Body of pancreas (tissue), 4 donors: ENCODE measurements at places on chromosomes 1 and 21.

DNA sequence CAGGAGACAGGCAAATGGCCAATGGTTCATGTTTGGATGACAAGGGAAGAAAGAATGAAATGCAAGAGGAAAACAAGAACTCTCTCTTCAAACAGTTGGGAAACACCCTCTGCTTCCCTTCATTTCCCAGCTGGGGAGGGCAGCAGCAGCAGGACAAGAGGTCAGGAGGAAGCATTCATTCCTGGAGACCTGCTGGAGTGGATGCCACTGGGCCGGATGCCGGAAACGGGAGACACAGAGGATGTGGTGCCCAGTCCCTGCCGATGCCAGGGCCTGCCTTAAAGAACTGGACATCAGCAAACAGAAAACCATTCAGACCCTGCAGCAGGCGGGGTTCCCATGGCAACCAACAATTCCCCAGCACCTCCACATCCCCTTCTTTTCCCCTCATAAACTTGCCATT, 102.3 kb upstream of the ZNF648 start:
- no peaks in the 10 kb centered on the region for H3K27me3 ChIP-seq
- H3K36me3 ChIP-seq: no peaks in the 10 kb centered on the region
- no peak overlapping the region for H3K4me3 ChIP-seq
- no peaks in the 10 kb centered on the region for H3K4me1 ChIP-seq
- H3K27ac ChIP-seq: peak overlapping the region; percentile 42

GRCh38 chr1:161071886-161072371, 2.2 kb upstream of the ARHGAP30 start:
- H3K27ac ChIP-seq: no peak overlapping the region
- H3K27me3 ChIP-seq: no peaks in the 10 kb centered on the region
- H3K4me1 ChIP-seq: no peaks in the 10 kb centered on the region
- no peak overlapping the region for H3K4me3 ChIP-seq

- H3K27me3 ChIP-seq: no peaks in the 10 kb centered on the region
- DNase-seq: no peak
- H3K4me1 ChIP-seq: no peaks in the 10 kb centered on the region
- no peak overlapping the region for H3K4me3 ChIP-seq
- H3K36me3 ChIP-seq: no peaks in the 10 kb centered on the region
Measured at GRCh38 chr1:91604632-91605031, 104.0 kb downstream of the CDC7 start.

DNA sequence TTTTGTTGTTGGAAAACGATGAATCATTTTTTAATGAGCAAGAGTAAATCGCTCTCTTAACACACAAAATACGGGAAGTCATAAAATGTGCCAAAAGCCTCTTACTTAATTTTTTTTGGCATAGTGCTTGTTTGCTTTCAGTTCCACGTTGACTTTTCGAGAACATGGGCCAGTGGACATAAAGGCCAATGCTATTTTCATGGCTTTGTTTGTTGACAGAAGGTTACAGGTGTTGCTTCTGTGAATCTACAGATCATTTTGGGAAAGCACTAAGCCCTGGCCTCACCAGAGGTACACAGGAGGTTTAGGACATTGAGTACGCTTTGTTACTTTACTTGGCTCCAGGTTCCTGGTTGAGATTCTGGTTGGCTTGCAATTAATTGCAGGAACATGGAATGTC, 199.4 kb upstream of the HMCN1 start:
- peaks cover 29% of the 10 kb centered on the region for H3K4me1 ChIP-seq
- no peaks in the 10 kb centered on the region for H3K27me3 ChIP-seq
- peak; percentile 59 for DNase-seq
- H3K36me3 ChIP-seq: no peaks in the 10 kb centered on the region

- H3K27ac ChIP-seq: peak overlapping the region; percentile 93
- H3K36me3 ChIP-seq: no peaks in the 10 kb centered on the region
- no peak overlapping the region for H3K4me3 ChIP-seq
- H3K27me3 ChIP-seq: no peaks in the 10 kb centered on the region
Measured at GRCh38 chr1:235077571-235078479, 50.8 kb downstream of the TOMM20 start.

DNA sequence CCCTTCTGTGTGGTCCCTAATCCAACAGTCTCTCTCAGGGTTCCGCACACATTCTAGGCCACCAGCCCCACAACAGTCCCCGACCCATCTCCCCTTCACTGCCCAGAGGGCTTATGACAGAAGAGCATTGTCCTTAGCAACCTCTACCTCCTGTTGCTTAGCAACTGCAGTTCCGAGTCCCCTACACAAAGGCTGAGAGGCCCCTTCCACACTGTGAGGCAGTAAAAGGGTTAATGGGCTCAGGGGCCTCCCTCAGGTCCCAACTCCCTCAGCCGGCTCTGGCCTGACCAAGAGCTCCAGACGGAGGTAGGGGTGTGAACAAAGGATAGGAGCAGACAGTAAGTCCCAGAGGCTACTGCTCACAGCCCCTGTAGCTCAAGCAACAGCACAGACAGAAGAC, 4.3 kb downstream of the IGSF9 start:
- no peak overlapping the region for H3K4me3 ChIP-seq
- no peaks in the 10 kb centered on the region for H3K36me3 ChIP-seq
- H3K27ac ChIP-seq: no peak overlapping the region
- no peak for DNase-seq
- H3K27me3 ChIP-seq: no peaks in the 10 kb centered on the region

- H3K4me1 ChIP-seq: peaks cover 23% of the 10 kb centered on the region
- no peaks in the 10 kb centered on the region for H3K36me3 ChIP-seq
- no peak for DNase-seq
- no peaks in the 10 kb centered on the region for H3K27me3 ChIP-seq
- peak overlapping the region; percentile 84 for H3K27ac ChIP-seq
- no peak overlapping the region for H3K4me3 ChIP-seq
Measured at GRCh38 chr1:53944469-53945182, 873 bp downstream of the IFT25 start.

DNA sequence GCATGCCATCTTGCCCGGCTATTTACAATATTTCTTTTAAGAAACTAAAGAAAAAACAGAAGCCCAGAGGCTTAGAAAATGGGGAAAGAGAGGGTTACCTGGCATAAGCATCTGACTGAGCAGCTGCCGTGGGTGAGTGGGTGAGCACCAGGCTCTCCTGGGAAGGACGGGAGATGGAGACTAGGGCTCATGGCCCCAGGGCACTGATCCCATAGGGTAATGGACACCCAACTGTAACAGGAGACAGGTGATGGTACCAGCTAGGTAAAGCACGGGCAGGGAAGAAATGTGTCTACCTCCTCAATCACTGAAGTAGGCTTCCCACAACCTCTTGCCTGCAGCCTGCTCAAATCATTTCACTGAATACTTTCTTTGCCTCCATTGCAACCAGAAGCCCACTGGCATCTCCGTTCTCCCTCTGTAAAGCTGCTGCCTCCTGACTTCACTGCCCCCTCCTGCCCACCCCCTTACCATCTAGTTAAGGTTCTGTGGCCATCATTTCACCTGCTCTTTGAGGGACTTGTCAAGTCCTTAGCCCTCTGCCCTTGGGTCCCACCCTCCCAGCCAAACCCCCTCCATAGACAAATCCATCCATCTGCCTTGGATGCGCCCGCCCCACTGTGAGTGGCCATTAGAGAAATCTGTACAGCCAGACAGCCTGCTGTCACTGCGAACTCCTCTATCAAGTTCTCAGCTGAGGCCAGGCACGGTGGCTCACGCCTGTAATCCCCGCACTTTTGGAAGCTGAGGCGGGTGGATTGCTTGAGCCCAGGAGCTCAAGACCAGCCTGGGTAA, 6.2 kb downstream of the TMEM125 start:
- DNase-seq: peak; percentile 17
- no peaks in the 10 kb centered on the region for H3K36me3 ChIP-seq
- H3K27ac ChIP-seq: peak overlapping the region; percentile 75
- peaks cover 53% of the 10 kb centered on the region for H3K4me1 ChIP-seq
- no peak overlapping the region for H3K4me3 ChIP-seq

DNA sequence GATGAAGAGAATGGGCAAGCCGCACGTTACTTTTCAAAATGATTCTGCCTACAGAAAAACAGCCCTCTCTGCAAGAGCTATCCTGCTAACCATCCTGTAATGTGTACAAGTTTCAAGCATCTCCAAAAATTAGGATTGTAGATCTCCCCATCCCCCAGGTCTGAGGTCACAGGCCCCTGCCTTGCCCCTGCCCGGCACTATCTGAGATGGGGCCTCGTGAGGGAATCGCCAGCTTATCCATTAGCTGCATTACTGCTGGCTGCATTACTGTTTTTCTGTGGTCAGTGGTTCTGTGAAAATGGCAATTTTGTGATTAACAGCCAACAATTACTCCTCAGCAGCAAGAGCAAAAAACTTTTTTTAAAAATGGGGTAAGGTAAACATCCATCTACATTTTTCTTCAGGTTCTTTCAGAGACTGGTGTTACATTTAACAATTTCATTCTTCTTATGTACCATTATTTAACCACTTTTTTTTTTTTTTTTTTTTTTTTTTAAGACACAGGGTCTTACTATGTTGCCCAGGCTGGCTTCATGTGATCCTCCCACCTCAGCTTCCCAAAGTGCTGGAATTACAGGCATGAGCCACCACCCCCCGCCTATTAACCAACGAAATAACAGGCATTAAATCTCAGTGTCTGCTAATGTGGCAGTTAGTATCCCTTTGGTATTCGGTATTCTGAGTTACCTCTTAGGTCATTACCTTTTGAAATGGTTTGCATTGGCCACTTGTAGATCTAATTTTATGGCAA, 83.8 kb downstream of the MRPL37 start:
- DNase-seq: no peak
- H3K27ac ChIP-seq: peak overlapping the region; percentile 55
- H3K4me3 ChIP-seq: no peak overlapping the region

DNA sequence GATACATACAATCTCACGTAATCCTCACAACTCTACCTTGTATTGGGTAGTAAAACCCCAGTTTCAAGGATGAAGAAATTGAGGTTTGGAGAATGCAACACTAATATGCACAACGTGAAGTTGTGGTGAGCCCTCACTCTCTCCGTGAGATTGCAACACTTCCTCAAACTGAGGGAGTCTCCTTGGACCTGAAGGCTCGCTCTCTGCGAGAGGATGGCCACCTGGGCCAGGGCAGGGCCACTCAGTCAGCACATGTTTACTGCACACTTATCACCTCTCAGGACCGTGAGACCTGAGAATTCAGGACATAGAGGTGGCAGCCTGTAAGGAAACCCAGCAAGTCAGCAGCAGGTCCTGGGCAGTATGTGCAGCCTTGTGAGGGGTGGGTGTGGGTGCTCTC, 8.7 kb downstream of the SH3BP5L start:
- DNase-seq: no peak
- H3K27me3 ChIP-seq: no peaks in the 10 kb centered on the region
- H3K27ac ChIP-seq: no peak overlapping the region
- H3K4me1 ChIP-seq: peaks cover 17% of the 10 kb centered on the region

GRCh38 chr1:156833603-156834002, 17.0 kb upstream of the SH2D2A start:
- H3K36me3 ChIP-seq: no peaks in the 10 kb centered on the region
- no peaks in the 10 kb centered on the region for H3K4me1 ChIP-seq
- no peak overlapping the region for H3K27ac ChIP-seq
- no peaks in the 10 kb centered on the region for H3K27me3 ChIP-seq
- no peak for DNase-seq
- no peak overlapping the region for H3K4me3 ChIP-seq

GRCh38 chr1:1233567-1233892, 1.5 kb downstream of the B3GALT6 start:
- peaks cover 42% of the 10 kb centered on the region for H3K4me1 ChIP-seq
- no peak overlapping the region for H3K4me3 ChIP-seq
- no peak for DNase-seq
- no peak overlapping the region for H3K27ac ChIP-seq

DNA sequence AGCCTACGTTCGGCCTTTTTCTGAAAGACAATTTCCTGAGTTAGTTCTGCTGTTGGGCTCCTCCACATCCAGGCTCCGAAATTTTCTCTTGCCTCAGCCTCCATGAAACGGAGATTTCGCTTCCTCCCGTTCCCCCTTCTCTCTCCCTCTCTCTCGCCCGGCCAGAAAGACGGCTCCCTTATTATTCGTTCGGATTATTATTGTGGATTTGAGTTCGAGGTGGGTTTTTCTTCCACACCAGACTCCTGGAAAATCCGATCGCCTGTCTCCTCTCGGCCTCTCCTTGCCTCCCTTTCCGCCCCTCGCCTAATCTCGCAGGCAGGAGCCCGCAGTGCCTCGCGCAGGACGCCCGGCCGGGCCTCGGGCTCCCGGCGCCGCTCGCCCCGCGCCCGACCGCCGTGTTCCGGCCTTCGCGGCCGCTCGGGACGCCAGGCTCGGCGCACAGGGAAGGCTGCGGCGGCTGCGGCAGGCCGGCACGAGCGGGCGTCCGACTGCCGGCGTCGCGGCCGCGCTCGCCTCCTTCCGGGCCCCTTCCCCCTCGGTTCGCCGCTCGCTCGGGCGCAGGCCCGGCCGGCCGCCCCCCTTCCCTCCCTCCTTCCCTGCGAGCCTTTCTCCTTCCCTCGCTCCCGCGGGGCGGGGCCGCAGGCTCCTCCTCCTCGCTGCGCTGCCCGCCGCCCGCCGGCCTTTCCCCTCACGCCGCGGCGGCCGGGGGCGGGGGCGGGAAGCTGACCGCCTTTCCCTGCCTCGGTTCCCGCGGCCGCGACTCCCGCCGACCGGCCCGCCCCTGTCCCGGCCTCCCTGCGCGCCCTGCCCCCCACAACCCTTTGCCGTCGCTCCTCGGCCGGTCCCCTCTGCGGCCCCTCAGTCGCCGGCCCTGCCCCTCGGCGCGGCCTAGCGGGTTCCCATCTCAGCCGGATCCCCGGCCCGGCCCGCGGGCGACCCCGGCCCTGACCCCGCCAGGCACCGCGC, at the start of gene ARHGEF11:
ARHGEF11 (minus strand) TSS at position 493 of the 969 bp plus-strand sequence. CDS start 1,412 bp downstream, outside the sequence.
- peak within 1 kb of the TSS; percentile 24 for H3K4me3 ChIP-seq
- peak; percentile 92 for DNase-seq
- H3K27me3 ChIP-seq: no peaks in the 10 kb centered on the region
- H3K4me1 ChIP-seq: peaks cover 47% of the 10 kb centered on the region

DNA sequence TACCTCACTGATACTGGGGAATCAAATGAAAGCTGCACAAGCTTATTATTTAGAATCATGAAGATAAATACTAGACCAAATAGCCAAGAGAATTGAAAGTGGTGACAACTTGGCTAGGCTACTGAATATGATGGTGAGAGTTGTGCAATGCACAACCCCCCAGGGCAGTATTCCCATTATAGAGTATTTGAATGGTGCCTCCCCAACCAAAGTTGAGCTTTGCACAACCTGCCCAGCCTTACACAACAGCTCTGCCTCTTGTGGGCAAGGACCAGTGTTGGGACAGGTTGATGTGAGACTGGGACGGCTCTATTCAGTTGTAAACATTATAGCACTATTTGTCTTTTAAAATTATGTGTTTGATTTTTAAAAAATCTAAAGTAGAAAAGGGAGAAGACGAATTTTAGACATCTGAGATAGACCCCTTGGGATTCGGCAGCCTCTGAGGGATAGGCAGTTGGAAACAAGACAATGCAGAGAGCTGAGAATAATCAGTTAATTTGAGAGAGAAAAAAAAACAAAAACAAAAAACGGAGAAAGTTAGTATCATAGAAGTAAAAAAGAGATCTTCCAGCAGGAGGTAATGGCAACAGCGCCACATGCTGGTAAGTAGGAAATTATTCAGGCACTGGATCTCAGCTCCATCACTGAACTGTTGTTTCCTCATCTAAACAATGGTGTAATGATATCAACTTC, 91.0 kb upstream of the KCNA3 start:
- peak; percentile 35 for DNase-seq
- no peaks in the 10 kb centered on the region for H3K27me3 ChIP-seq
- no peak overlapping the region for H3K4me3 ChIP-seq

- no peak overlapping the region for H3K4me3 ChIP-seq
- no peaks in the 10 kb centered on the region for H3K27me3 ChIP-seq
- no peak overlapping the region for H3K27ac ChIP-seq
Measured at GRCh38 chr1:58745666-58746065, 38.2 kb downstream of the JUN start.

- no peak for DNase-seq
- H3K4me3 ChIP-seq: no peak overlapping the region
- no peaks in the 10 kb centered on the region for H3K36me3 ChIP-seq
- peaks cover 48% of the 10 kb centered on the region for H3K4me1 ChIP-seq
- no peak overlapping the region for H3K27ac ChIP-seq
Measured at GRCh38 chr1:200062143-200062542, 34.6 kb downstream of the NR5A2 start.
